ENCODE measurements at places on chromosomes 2 and 18.

DNA sequence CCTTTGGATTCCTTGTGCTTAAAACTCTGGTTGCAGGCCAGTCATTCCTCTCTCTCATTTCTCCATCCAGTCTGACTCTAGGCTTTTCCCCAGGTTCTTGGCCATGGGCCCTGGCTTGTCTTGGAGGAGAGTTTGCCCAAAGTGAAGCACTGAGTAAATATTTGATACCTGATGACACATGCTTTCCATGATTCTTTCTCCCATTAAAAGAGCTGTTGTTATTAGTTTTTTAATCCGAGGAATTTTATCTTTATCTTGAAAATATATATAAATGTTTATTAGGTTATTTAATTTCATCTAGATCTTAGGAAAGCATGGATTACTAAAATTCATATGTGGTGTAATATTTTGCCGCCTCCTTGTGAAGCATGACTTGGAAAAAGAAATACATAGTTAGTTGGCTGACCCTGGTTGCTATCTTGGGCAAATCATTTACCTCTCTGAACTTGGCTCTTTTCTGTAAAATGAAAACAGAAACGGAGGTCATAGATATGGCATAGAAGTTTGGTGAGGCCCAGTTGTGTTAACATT, 650.1 kb downstream of the SLC4A3 start:
- no peak for DNase-seq

DNA sequence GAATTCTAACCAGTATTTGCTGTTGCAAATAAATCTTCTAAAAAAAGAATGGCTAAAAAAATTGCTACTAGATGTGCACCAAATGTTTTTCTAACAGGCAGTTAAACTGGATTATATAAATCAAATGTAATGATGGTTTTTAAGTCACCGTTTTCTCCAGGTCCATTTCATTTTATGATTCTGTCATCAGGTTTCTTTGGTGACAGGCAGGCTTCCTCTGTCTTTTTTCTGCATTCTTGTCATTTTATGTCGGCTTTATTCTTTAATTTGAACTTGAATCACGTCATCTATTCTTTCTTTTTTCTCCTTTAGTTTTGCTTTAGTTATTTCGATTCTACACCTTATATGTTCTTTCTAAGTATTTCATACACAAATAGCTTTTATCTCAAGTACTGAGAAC, 212.5 kb downstream of the SOCS6 start:
- DNase-seq, result no peak

GRCh38 chr18:75829091-75829490, 401.6 kb upstream of the SMIM21 start:
- DNase-seq, result no peak

DNA sequence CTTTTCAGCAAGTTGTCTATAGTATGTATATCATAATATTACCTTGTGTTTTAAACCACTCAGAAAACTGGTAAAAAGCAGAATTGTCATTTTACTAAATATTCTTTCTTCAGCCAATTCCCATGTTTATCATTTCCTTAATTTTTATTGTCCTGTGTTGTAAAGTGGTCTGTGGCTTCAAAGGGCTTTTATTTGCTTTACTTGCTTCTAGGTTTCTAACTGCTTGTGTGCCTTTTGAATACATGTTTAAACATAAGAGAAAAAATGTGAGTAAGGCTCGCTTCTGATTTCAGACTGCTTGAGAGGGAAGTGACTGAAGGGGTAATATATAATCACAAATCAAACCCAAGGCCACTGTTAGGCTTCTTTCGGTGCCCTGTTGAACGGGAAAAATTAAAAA, 407.5 kb upstream of the NRP2 start:
- DNase-seq, result no peak

GRCh38 chr2:16728351-16729136, 62.9 kb upstream of the CYRIA start:
- DNase-seq, result no peak
